ENCODE measurements at places on chromosomes 5 and 9. TPM values are rescaled to one million over a fixed set of nuclear protein-coding genes. Genes with fewer than 3 reads are reported as not detected.

PCDHGA3 gene
- total RNA-seq: 12.2 TPM

SMIM33 gene
- total RNA-seq: not detected

IRX2 gene
- total RNA-seq: not detected

OBP2B gene
- not detected for total RNA-seq

DEPDC1B gene
- total RNA-seq: 1.6 TPM

DMGDH gene
- 8.4 TPM for total RNA-seq

OTP gene
- not detected for total RNA-seq

PHF24 gene
- 176 TPM for total RNA-seq

SUSD3 gene
- 3.2 TPM for total RNA-seq

MARCHF6 gene
- total RNA-seq: 253 TPM

PGM5 gene
- 3.7 TPM for total RNA-seq

NR2F1 gene
- 98.6 TPM for total RNA-seq

BARHL1 gene
- total RNA-seq: not detected

GDA gene
- total RNA-seq: 74.5 TPM

KDM4C gene
- 66.1 TPM for total RNA-seq

DNAI1 gene
- total RNA-seq: 3.0 TPM

NUTM2G gene
- total RNA-seq: not detected

ABO gene
- 0.61 TPM for total RNA-seq

CCIN gene
- total RNA-seq: 0.28 TPM

DNAJC25 gene
- 4.4 TPM for total RNA-seq

SPATA31D1 gene
- total RNA-seq: not detected

SOHLH1 gene
- 17.2 TPM for total RNA-seq

MARCOL gene
- total RNA-seq: not detected

SLC34A1 gene
- total RNA-seq: not detected

TIGD6 gene
- 4.8 TPM for total RNA-seq

CCNI2 gene
- 3.3 TPM for total RNA-seq

ENTPD8 gene
- not detected for total RNA-seq

C5 gene
- 7.4 TPM for total RNA-seq

TMEM174 gene
- not detected for total RNA-seq

EGFL7 gene
- 62.0 TPM for total RNA-seq

C5orf63 gene
- total RNA-seq: 3.7 TPM

DBH gene
- total RNA-seq: 1.4 TPM

LMX1B gene
- total RNA-seq: not detected

LHFPL2 gene
- 23.1 TPM for total RNA-seq

GABRA6 gene
- total RNA-seq: 3.3 TPM

EIF4E1B gene
- 10.1 TPM for total RNA-seq

MSX2 gene
- 0.69 TPM for total RNA-seq

TLE1 gene
- 33.6 TPM for total RNA-seq

TIMD4 gene
- not detected for total RNA-seq

TMEM232 gene
- total RNA-seq: 24.7 TPM

PRDM9 gene
- total RNA-seq: not detected

GKAP1 gene
- total RNA-seq: 17.7 TPM

SAPCD2 gene
- total RNA-seq: 4.3 TPM

SLC36A3 gene
- not detected for total RNA-seq

CD180 gene
- 2.2 TPM for total RNA-seq

PCDHGB2 gene
- 13.9 TPM for total RNA-seq

NOXA1 gene
- total RNA-seq: 20.3 TPM

TOR1B gene
- total RNA-seq: 20.9 TPM

EIF4EBP3 gene
- 1.2 TPM for total RNA-seq

SPATA31A3 gene
- total RNA-seq: not detected

CDH9 gene
- 26.4 TPM for total RNA-seq

SEC24A gene
- total RNA-seq: 16.1 TPM

HTR4 gene
- total RNA-seq: 6.6 TPM

BAAT gene
- total RNA-seq: 1.8 TPM

SH2D3C gene
- 13.7 TPM for total RNA-seq

PPP3R2 gene
- total RNA-seq: 0.69 TPM

HMCN2 gene
- 0.79 TPM for total RNA-seq

C5orf52 gene
- not detected for total RNA-seq

PCDHGC5 gene
- 62.7 TPM for total RNA-seq
